Activated CD8-positive, alpha-beta memory T cell treated with anti-CD3 and anti-CD28 coated beads for 48 hours (primary cell): ENCODE measurements at places on chromosomes 16 and 17.

DNA sequence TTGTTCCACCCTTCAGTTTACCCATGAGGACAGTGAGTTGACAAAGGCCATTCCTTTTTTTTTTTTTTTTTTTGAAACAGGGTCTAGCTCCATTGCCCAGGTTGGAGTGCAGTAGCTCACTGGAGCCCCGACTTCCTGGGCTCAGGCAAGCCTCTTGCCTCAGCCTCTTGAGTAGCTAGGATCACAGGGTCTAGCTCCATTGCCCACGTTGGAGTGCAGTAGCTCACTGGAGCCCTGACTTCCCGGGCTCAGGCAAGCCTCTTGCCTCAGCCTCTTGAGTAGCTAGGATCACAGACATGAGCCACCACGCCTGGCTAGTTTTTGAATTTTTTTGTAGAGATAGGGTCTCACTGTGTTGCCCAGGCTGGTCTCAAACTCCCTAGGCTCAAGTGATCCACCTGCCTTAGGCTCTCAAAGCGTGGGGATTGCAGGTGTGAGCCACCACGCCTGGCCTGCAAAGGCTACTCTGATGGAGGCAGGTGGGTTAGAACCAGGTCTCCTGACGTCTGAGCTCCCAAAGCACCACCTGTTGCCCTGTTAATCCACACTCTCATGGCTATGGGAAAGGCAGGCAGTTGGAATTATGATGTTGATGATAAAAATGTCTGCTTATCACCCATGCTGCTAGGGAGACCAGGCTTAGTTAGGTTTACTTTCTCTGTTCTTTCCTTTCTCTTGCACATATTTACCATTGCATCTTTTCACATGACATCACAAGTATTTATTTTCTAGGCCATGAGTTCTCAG lies 65.2 kb downstream of the KSR1 start:
- no peak for DNase-seq

DNA sequence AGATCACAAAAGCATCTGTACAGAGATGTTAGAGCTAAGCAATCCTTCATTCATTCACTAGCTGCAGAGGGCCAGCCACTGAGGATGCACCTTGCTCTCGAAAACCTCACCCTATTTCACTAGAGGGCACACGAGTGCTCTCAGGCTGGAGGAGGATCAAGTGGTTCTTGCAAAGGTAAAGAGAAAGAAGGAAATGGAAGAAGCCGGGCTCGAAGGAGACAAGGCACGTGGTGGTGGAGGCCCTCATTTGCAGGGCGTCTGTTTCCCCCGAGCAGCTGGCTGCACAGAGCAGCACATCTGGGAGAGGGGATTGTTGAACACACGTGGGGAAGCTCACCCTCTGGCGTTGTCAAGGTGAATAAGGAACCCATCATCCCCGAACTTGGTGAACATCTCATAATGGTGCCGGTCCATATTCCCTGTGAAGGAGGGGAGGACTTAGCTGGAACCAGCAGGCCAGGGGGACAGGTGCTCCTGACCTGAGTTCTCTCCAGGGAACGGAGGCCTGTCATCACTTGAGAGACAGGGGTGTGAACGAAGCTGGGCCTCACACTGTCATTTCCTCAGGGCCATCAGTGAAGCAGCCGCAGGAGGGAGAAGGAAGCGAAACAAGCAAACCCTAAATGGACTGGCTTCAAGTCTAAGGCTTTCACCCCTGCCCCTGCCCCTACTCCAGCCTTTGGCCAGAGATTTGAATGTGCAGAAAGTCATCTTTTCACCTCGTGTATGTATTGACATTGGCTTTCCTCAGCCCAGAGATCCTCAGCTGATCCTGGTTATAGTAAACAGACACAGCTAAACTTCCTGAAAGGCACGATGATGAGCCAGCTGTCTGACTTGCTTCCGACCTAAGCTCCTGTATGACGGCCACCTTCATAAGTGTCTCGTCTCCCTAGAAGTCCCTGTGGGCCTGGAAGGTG lies 27.6 kb downstream of the PRKAR1A start:
- no peak for DNase-seq

DNA sequence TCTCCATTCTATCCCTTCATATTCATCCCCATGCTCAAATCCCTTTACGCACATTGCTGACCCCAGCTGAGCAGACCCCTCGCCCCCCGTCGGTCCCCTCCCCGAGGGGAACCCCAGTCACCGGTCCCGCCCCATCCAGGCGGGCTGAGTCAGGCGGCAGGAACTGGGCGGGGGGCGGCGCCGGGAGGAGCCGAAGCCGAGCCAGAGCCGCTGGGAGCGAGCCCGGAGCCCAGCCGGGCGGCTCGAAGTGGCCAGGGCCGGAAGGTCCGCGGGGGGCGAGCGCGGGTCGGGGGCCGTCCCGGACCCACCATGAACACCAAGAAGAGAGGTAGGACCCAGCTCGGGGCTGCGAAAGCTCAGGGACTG lies 8.6 kb downstream of the RIPOR1 start:
- no peak for DNase-seq

DNA sequence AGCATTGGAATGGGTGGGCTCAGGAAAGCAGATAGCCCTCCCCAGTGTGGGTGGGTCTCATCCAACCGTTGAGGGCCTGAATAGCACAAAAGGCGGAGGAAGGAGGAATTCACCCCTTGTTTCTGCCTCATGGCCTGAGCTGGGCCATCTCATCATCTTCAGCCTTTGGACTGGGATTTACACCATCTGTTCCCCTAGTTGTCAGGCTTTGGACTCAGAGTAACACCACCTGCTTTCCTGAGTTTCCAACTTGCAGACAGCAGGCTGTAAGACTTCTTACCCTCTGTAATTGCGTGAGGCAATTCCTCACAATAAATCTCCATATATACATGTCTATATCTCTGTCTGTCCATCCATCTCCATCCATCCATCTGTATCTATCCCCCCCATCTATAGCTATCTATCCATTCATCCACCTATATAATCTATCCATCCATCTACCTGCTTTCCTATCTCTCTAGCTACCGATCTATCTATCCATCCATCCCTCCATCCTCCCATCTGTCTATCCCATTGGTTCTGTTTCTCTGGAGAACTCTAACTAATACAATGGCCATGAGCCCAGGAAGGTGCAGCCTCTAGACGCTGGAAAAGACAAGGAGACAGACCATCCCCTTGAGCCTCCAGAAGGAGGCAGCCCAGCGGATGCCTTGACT lies 21.3 kb downstream of the DNAH17 start:
- no peak for DNase-seq

GRCh38 chr16:49269201-49269600 lies 12.4 kb downstream of the CBLN1 start:
- no peak for DNase-seq

- no peak for DNase-seq
Measured at GRCh38 chr17:66620528-66620927, 214.4 kb upstream of the CACNG5 start.

DNA sequence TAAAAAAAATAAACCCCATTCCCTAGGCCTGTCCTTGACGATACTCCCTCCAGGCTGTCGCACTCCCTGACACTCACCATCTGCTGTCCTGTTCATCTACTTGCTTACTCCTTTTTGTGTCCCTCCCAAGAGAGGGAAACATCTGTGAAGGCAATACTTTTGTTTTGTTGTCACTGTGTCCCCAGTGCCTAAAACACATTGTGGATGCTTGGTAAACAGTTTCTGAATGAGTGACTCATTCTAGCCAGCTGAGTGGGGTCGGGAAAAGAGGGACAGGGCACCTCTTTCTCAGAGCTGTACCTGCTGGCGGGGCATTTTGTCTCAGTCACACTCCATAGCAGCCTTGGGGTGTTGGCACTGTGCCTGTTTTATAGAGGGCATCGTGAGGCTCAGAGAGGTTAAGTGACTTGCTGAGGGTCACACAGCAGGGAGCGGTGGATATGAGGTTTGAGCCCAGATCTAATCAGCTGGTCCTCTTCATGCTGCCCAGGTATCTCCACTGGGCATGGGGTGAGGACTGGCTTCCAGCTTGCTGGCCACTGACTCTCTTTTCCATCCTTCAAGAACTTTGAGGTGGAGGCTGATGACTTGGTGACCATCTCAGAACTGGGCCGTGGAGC lies 15.6 kb downstream of the MAP2K3 start:
- DNase-seq, result no peak

GRCh38 chr17:39820987-39821386 lies 43.1 kb downstream of the IKZF3 start:
- DNase-seq, result no peak

DNA sequence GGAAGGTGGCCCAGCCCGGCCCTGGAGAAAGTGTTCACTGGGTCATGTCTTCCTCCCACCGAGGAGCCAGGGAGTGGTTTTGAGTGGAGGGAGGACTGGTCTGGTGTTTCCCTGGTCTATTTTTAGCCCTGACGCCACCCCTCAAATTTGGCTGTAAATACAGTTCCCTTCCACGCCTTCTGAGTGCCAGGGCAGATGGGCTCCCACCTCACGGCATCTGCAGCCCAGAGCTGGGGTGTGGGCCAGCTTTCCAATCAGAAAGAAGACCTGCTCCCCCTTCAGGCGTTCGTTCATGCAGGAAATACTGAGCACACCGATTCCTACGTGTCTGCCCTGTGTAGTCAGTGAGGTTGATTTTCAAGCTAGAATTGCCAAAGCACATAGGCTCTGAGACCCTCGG lies 53.7 kb downstream of the SNX20 start:
- DNase-seq, result no peak

GRCh38 chr16:57601801-57602478 lies 26.5 kb upstream of the ADGRG1 start:
- no peak for DNase-seq

DNA sequence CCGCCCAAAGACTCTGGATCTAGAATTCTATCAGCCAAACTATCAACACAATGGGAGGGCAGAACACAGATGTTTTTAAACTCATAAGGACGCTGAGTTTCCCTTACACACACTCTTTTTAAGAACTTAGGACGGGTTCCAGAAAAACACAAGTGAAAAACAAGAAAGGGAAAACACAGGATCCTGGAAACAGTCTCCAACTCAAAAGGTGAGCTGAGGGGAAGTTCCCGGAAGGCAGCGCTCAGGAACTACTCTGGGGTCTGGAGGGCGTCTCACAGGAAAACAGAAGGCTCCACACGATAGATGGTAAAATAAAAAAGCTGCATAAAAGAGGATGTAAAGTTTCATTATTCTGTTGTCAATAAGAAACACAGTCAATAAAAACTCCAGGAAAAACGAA lies 80.2 kb upstream of the DOC2B start:
- DNase-seq, result no peak

GRCh38 chr17:48102798-48103715 lies 1.8 kb upstream of the CBX1 start:
- no peak for DNase-seq

GRCh38 chr17:28746611-28747050 lies 2.8 kb downstream of the TRAF4 start:
- no peak for DNase-seq

- no peak for DNase-seq
Measured at GRCh38 chr17:81379523-81379942, 15.7 kb upstream of the BAHCC1 start.

DNA sequence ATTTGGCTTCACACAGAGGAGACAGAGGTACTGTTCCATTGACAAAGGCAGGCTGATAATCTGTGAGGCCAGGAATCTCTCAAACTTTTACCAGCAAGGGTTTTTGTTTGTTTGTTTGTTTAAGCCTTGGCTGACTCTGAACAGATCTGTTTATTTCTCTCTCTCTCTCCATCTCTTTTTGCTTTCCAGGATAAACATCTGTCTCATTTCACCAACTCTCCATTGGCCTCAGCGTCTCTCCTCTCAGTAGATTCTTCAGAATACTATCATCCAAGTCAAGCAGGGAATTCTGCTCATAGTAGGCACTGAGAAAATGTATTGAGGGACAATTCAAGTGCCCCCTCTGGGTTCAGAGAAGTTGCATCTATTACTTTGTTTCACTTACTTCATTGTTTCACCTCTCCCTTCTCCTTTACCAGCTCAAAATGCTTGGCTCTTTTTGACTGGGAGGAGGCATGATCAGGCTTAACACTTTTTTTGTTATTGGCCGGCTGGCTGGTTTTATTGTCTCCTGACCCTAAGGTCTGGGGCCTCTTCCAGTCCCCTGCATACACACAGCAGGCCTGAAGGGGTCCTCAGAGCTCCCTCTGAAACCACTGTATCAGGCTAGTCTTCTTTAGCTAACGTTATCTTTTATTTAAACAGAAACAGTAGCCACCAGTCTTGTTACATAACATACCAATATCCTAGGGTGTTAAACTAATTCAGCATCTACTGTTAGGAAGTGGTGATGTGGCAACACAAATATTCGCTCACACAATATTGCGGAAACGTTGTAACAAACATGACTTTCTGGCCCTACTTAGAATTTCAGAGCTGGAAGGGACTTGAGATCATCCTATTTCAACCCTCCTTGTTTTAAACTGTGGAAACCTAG lies 2.0 kb upstream of the YPEL2 start:
- no peak for DNase-seq

DNA sequence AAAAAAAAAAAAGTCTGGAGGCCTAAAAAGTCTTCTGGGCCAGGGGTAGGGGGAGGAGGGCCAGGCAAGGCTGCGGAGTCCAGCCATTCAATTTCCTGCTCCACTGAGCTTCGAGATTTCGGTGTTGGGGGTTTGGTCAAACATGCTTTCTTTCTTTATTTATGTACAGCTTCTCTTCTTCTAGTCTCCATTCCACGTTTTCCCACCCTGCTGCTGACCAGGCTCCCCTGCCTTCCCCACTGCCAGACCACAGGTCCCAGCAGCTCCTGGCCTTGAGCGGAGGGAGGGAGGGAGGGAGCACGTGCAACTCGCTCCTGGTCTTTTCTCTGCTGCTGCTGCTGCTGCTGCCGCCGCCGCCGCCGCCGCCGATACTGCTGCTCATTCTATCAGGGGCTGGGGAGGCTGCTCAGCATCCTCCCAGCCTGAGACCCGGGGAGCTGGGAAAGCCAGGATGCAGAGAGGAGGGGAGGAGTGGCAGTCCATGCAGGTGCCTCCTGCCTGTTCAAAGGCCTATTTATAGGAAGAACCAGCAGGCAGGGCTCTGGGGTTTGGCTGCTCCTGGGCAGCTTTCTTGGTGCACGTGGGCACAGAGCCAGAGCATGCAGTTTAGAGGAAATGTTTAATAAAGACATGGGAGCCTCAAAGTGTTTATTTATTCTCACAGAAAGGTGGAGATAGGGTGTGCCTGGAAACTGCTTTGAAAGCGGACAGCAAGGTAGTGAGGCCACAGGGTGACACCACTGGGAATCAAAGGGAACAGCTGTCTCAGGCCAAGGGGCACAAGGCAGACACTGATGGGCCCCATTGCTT lies 23.4 kb upstream of the ZFHX3 start:
- DNase-seq, result no peak

DNA sequence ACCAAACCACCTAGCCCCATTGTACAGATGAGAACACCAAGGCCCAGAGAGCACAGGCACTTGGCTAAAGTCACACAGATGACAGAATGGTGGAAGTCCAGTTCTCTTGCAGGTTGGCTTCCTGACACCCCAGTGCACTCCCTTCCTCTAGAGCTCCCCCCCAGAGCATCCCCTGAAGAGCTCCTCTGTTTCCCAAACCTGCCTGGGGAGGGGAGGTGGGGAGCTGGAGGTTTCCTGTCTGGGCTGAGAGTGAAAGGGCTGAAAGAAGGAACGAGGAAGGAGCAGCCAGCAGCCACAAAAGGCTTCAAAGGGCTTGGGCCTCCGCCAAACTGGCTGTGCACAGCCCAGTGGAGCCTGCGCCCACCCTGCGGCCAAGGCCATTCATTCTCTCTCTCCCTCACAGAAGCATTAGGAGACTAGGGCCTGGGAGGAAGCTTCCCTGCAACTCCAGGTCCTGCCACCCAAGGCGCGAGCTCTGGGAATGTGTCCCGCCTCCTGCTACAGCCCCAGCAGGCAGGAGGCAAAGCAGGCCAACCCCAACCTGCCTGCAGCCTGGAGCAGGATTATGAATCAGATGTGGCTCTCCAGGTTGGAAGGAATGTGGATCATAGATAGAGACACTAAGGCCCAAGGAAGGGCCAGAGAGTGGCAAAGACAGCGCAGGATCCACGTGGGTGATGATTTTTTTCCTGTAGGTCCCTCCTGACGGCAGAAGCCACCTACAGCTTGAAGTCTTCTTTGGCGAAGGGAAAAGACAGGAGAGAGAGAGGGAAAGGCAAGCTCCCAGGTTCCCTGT lies 913 bp downstream of the SLC13A5 start:
- no peak for DNase-seq
